Activated naive CD8-positive, alpha-beta T cell treated with anti-CD3 and anti-CD28 coated beads, Interleukin-2, amount 10 ng/mL, durations not matched to agents 7 days and 5 days (primary cell): ENCODE measurements at places on chromosomes 2 and 18.
A peak's percentile ranks its signal among the peaks of the same experiment; 100 is the strongest.

GRCh38 chr2:59223742-59224141 lies 982.6 kb upstream of the FANCL start:
- H3K36me3 ChIP-seq = no peaks in the 10 kb centered on the region
- H3K27ac ChIP-seq = no peak overlapping the region
- H3K27me3 ChIP-seq = no peaks in the 10 kb centered on the region
- no peaks in the 10 kb centered on the region for H3K4me1 ChIP-seq

GRCh38 chr2:3121601-3122000 lies 256.0 kb downstream of the EIPR1 start:
- no peak for DNase-seq
- H3K36me3 ChIP-seq = no peaks in the 10 kb centered on the region
- peaks cover 3% of the 10 kb centered on the region for H3K27me3 ChIP-seq
- no peaks in the 10 kb centered on the region for H3K4me1 ChIP-seq

DNA sequence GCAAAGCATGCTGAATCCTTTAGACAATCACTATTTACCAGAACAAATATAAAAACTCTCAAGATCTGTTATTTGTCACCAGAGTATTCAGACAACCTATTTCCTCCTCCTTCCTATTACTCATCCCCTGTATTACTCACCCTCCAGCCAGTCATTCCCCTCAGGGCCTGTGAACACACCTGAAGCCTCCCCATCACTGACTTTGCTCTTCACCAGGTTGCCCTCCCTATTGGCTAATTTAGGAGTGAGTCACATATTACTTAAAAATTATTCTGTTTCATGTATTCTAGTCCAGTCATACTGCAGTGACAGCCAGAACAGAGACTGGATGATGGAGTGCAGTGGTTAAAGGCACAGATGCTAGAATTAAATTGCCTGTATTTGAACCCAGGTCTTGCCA lies 3.7 kb upstream of the ATG16L1 start:
- peak overlapping the region; percentile 9 for H3K4me3 ChIP-seq
- H3K27ac ChIP-seq = peak overlapping the region; percentile 79
- H3K27me3 ChIP-seq = no peaks in the 10 kb centered on the region
- H3K4me1 ChIP-seq = peaks cover 41% of the 10 kb centered on the region
- H3K36me3 ChIP-seq = peaks cover 6% of the 10 kb centered on the region

GRCh38 chr2:225233234-225233633 lies 166.3 kb upstream of the NYAP2 start:
- no peak overlapping the region for H3K27ac ChIP-seq
- no peaks in the 10 kb centered on the region for H3K36me3 ChIP-seq
- no peak overlapping the region for H3K4me3 ChIP-seq
- no peaks in the 10 kb centered on the region for H3K27me3 ChIP-seq
- H3K4me1 ChIP-seq = no peaks in the 10 kb centered on the region
- no peak for DNase-seq

- no peak overlapping the region for H3K4me3 ChIP-seq
- DNase-seq = no peak
- H3K36me3 ChIP-seq = no peaks in the 10 kb centered on the region
- peaks cover 7% of the 10 kb centered on the region for H3K27me3 ChIP-seq
- H3K27ac ChIP-seq = no peak overlapping the region
Measured at GRCh38 chr18:5943514-5943913, 48.2 kb upstream of the TMEM200C start.

- no peak for DNase-seq
- H3K36me3 ChIP-seq = no peaks in the 10 kb centered on the region
- H3K4me3 ChIP-seq = no peak overlapping the region
- H3K27me3 ChIP-seq = no peaks in the 10 kb centered on the region
- H3K27ac ChIP-seq = no peak overlapping the region
Measured at GRCh38 chr2:136990316-136990715, 225.0 kb downstream of the THSD7B start.

DNA sequence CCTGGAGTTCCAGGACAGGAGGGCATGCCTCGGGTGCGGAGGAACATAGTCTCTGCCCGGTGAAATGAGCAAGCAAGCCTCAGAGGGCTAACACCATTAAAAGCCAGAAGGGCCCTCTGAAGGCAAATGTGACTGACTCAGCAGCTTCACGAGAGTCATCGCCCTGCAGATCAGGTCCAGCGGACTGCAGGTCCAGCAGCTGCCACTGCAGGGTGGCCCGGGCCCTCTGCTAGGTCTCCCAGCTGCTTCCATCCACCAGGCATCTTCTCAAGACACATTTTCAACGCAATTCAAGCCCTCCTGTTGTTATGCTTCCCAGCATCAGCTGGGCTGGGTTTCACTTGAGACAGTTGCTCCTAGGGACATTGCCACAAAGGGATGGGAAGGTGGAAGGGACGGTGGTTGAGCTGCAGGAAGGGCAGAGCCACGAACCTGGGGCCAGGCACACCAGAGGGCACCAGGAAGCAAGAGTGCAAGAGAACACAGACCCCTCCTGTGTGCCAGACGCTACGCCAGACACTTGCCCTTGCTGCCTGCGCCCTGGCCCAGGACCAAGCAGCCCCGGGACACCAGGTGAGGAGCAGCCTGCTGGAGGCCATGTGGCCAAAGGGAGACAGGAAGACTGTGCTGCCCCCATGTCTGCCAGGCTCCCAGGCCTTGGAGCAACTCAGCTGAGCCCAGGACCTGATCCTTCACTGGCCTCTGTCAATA lies 173.0 kb downstream of the HDAC4 start:
- no peak overlapping the region for H3K27ac ChIP-seq
- no peaks in the 10 kb centered on the region for H3K27me3 ChIP-seq
- peaks cover 55% of the 10 kb centered on the region for H3K4me1 ChIP-seq
- peaks cover 5% of the 10 kb centered on the region for H3K36me3 ChIP-seq
- no peak for DNase-seq

DNA sequence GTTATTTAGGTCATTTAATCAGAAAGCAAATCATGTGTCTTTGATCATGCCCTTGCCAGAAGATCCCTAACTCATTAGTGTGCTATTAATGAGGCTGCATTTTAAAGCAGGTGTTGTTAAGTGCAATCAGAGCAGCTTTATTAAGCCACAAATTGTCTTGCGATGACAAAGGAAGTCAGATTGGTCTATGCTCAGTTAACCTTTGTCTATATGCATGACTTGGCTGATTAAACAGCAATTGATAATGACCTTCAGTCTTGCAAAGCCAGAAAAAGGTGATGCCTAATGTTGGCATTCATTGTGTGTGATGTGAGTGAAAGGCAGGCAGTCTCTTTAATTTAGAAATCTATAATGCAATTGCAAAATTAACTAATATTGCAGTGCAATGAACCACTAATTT lies 166.9 kb downstream of the RND3 start:
- no peaks in the 10 kb centered on the region for H3K4me1 ChIP-seq
- H3K4me3 ChIP-seq = no peak overlapping the region
- DNase-seq = no peak
- H3K27me3 ChIP-seq = no peaks in the 10 kb centered on the region
- no peak overlapping the region for H3K27ac ChIP-seq

GRCh38 chr2:25894135-25894830 lies 16.0 kb upstream of the ASXL2 start:
- no peaks in the 10 kb centered on the region for H3K4me1 ChIP-seq
- H3K27me3 ChIP-seq = peaks cover 6% of the 10 kb centered on the region
- no peak overlapping the region for H3K27ac ChIP-seq
- no peak for DNase-seq

GRCh38 chr2:105924271-105924670 lies 179.6 kb downstream of the NCK2 start:
- H3K27ac ChIP-seq = peak overlapping the region; percentile 62
- H3K4me1 ChIP-seq = peaks cover 36% of the 10 kb centered on the region

- H3K36me3 ChIP-seq = no peaks in the 10 kb centered on the region
- H3K4me1 ChIP-seq = peaks cover 10% of the 10 kb centered on the region
- H3K4me3 ChIP-seq = peak overlapping the region; percentile 76
- peak overlapping the region; percentile 28 for H3K27ac ChIP-seq
- peak; percentile 68 for DNase-seq
Measured at GRCh38 chr18:9017167-9017904, 85.2 kb upstream of the NDUFV2 start.

- H3K27me3 ChIP-seq = peaks cover 8% of the 10 kb centered on the region
- H3K4me3 ChIP-seq = no peak overlapping the region
- no peak overlapping the region for H3K27ac ChIP-seq
- H3K4me1 ChIP-seq = no peaks in the 10 kb centered on the region
Measured at GRCh38 chr2:121031568-121032340, 253.2 kb downstream of the TFCP2L1 start.

DNA sequence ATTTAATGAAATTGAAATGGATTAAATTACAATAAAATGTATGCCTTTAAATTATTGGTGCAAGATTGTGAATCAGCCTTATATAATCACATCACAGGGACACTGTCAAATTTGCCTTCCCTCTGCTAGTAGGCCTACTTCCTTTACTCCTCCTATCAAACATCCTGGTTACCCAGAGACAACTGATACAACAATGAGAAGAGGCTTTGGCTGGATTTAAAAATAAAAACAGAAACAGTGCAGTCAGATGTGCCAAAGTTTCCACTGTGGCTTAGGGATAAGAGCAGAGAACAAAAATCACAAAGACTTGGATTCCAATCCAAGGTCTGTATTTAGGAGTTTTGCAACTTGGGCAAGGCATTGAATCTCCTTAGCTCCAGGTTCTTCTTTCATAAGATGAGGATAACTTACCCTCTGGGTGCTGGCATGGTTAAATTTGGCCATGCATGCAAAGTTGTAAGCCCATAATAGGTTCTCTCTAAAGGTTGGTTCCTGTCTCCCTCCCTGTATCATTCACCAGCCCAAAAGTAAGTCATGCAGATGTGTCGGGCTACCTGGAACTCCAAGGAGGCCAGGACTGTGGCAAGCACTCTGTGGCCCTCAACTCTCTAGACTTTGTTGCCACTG lies 99.3 kb upstream of the LRATD1 start:
- no peaks in the 10 kb centered on the region for H3K36me3 ChIP-seq
- H3K27me3 ChIP-seq = no peaks in the 10 kb centered on the region
- H3K27ac ChIP-seq = no peak overlapping the region
- H3K4me1 ChIP-seq = no peaks in the 10 kb centered on the region
- H3K4me3 ChIP-seq = no peak overlapping the region

GRCh38 chr2:39411181-39411944 lies 25.7 kb downstream of the MAP4K3 start:
- DNase-seq = no peak
- H3K36me3 ChIP-seq = no peaks in the 10 kb centered on the region
- peaks cover 19% of the 10 kb centered on the region for H3K4me1 ChIP-seq
- H3K27ac ChIP-seq = no peak overlapping the region
- no peaks in the 10 kb centered on the region for H3K27me3 ChIP-seq
- H3K4me3 ChIP-seq = no peak overlapping the region

- no peak for DNase-seq
- peaks cover 17% of the 10 kb centered on the region for H3K4me1 ChIP-seq
- H3K27me3 ChIP-seq = peaks cover 3% of the 10 kb centered on the region
- no peak overlapping the region for H3K4me3 ChIP-seq
Measured at GRCh38 chr2:102660070-102660469, 40.7 kb downstream of the SLC9A2 start.

DNA sequence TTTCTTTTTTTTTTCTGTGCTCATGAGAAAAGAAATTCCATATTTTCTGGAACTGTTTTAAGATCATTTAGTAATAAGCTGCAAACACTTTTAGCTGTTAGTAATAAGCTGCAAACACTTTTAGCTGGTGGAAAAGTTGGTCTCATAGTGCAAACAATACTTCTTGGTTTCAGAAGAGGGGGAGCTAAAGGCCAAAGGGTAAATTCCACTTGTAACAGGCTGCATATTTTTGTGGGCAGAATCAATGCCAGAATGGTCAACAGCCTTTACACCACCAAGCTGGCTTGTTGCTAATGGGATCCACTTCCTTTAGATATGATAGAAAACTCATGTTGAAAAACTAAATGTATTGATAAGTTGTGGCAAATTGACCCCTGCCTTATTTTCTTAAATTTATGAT lies 356.8 kb downstream of the NR4A2 start:
- no peaks in the 10 kb centered on the region for H3K4me1 ChIP-seq
- no peaks in the 10 kb centered on the region for H3K27me3 ChIP-seq
- no peaks in the 10 kb centered on the region for H3K36me3 ChIP-seq
- no peak overlapping the region for H3K27ac ChIP-seq
- DNase-seq = no peak

DNA sequence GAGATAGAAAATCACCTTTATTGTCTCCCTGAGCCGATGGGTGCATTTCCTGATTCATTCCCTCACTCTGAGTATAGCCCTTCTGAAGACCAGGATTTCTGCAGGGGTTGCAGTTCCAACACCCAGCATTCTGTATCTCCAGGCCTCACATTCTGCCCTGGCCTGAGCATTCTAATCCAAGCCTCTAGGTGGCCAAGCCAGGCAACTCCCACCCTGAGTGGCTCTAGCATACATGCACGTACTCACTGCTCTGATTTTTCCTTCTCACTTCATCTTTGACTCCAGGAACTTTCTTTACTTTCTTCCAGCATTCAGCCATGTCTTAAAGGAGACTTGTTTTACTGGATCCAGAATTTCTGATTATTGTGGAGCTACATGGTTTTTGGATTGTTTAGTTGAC lies 100.7 kb upstream of the STK39 start:
- H3K4me1 ChIP-seq = peaks cover 2% of the 10 kb centered on the region
- peaks cover 10% of the 10 kb centered on the region for H3K27me3 ChIP-seq
- H3K4me3 ChIP-seq = no peak overlapping the region
- DNase-seq = no peak

DNA sequence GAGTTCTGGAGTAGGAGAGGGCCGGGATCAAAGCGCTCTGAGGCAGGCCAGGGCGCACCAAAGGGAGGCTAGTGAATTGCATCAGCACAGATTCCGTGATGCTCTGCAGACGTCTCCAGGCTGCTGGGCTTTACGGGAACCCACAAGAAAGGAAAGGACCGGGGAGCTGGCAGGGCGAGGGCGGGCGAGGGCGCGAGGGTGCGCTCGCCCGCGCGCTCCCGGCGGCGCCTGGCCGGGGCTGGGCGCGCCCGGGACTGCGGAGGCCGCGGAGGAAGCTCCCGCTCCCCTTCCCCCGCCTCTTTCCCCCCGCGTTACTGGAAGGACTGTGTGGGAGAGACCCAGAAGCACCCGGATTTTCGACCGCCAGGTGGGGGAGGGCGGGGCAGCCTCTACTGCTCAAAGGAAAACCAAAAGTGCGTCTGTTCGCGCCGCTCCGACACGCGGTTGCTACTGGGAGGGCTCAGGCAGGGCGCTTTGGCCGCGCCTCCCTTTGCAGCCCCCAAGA lies 2.4 kb upstream of the FOSL2 start:
- H3K27me3 ChIP-seq = no peaks in the 10 kb centered on the region
- peak overlapping the region; percentile 89 for H3K4me3 ChIP-seq
- peaks cover 1% of the 10 kb centered on the region for H3K36me3 ChIP-seq
- peak overlapping the region; percentile 94 for H3K27ac ChIP-seq

GRCh38 chr18:22253676-22254075 lies 84.3 kb downstream of the GATA6 start:
- no peak overlapping the region for H3K4me3 ChIP-seq
- no peak overlapping the region for H3K27ac ChIP-seq
- peaks cover 2% of the 10 kb centered on the region for H3K4me1 ChIP-seq
- DNase-seq = no peak

GRCh38 chr2:31108561-31109286 lies 29.5 kb downstream of the GALNT14 start:
- no peak overlapping the region for H3K4me3 ChIP-seq
- H3K4me1 ChIP-seq = no peaks in the 10 kb centered on the region
- H3K27ac ChIP-seq = no peak overlapping the region
- DNase-seq = no peak
- H3K36me3 ChIP-seq = no peaks in the 10 kb centered on the region
- H3K27me3 ChIP-seq = peaks cover 9% of the 10 kb centered on the region

- DNase-seq = no peak
- H3K4me3 ChIP-seq = no peak overlapping the region
- no peaks in the 10 kb centered on the region for H3K36me3 ChIP-seq
- no peaks in the 10 kb centered on the region for H3K4me1 ChIP-seq
Measured at GRCh38 chr2:175877845-175878544, 124.1 kb downstream of the LNPK start.
